Tongue (tissue), 3 donors: ENCODE measurements at places on chromosomes 5 and 9. TPM values are rescaled to one million over a fixed set of nuclear protein-coding genes. Genes with fewer than 3 reads are reported as not detected.

The GPR150 gene
- total RNA-seq = not detected

The OCLN gene
- total RNA-seq = 8.0 TPM

The PCDHGA9 gene
- 12.2 TPM for total RNA-seq

The SPATA31A3 gene
- not detected for total RNA-seq

The EQTN gene
- total RNA-seq = 0.51 TPM

The FBP1 gene
- 4.4 TPM for total RNA-seq

The SOX30 gene
- 0.10 TPM for total RNA-seq

The NR4A3 gene
- 4.7 TPM for total RNA-seq
